ENCODE measurements at places on chromosomes 11 and 22. TPM values are rescaled to one million over a fixed set of nuclear protein-coding genes. Genes with fewer than 3 reads are reported as not detected.
A peak's percentile ranks its signal among the peaks of the same experiment; 100 is the strongest.

The SAA4 gene
- total RNA-seq = not detected

The IFITM10 gene
- total RNA-seq = not detected

The CHRNA10 gene
- total RNA-seq = 3.0 TPM

The SMC1B gene
- not detected for total RNA-seq

GRCh38 chr11:2516276-2517015, 71.6 kb downstream of the KCNQ1 start:
- H3K27ac ChIP-seq = no peak overlapping the region
- H3K4me3 ChIP-seq = no peak overlapping the region
- peak; percentile 0 for DNase-seq
- H3K4me1 ChIP-seq = no peaks in the 10 kb centered on the region
- H3K36me3 ChIP-seq = no peaks in the 10 kb centered on the region
- no peaks in the 10 kb centered on the region for H3K27me3 ChIP-seq

- H3K36me3 ChIP-seq = no peaks in the 10 kb centered on the region
- no peaks in the 10 kb centered on the region for H3K4me1 ChIP-seq
- no peak overlapping the region for H3K27ac ChIP-seq
- H3K27me3 ChIP-seq = peaks cover 53% of the 10 kb centered on the region
- H3K4me3 ChIP-seq = no peak overlapping the region
- DNase-seq = no peak
Measured at GRCh38 chr11:2451916-2452315, 7.1 kb downstream of the KCNQ1 start.

DNA sequence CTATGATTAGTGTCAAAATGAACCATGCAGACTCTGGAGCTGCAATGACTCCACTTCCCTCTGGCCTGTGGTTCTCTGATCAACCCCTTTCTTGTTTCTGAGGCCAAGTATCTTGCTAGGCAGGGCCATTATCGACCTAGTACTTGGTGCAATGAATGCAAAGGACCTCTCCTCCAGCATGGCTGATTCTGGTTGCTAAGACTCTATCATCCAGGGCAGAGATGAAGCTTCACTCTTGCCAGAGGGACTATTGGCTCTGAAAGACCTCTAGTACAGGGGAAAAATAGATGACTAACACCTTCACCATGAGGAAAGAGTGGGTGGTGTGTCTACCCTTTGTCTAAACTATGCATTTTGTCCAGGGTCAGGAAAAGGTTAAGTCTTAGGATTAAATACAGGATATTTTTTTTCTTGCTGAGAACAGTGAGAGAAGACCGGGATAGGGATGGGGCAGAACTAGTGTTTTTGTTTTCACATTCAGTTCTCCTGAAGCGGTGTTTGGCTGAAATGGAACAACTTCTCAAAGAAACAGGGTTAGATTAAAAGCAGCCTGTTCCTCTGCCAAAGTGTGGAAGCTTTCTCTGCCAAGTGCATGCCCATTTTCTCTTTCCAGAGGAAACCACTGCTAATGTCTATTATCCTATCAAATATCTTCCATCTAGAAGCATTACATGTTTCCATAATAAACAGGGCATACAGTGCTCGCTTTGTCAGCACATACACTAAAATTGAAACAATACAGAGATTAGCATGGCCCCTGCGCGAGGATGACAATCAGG, 5.0 kb upstream of the MTFP1 start:
- H3K4me3 ChIP-seq = peak overlapping the region; percentile 31
- H3K4me1 ChIP-seq = peaks cover 45% of the 10 kb centered on the region
- H3K27me3 ChIP-seq = no peaks in the 10 kb centered on the region
- no peaks in the 10 kb centered on the region for H3K36me3 ChIP-seq
- no peak for DNase-seq
- H3K27ac ChIP-seq = no peak overlapping the region

- H3K27me3 ChIP-seq = no peaks in the 10 kb centered on the region
- no peaks in the 10 kb centered on the region for H3K36me3 ChIP-seq
- no peak overlapping the region for H3K27ac ChIP-seq
- DNase-seq = no peak
- H3K4me3 ChIP-seq = no peak overlapping the region
Measured at GRCh38 chr11:107844041-107844440, 14.5 kb downstream of the SLC35F2 start.
